ENCODE measurements at places on chromosomes 5 and 9.

- no peak for DNase-seq
These were observed 29.9 kb upstream of the MTMR12 start for GRCh38 chr5:32342656-32343055.

GRCh38 chr9:24824607-24825006, 278.9 kb upstream of the IZUMO3 start:
- no peak for DNase-seq

GRCh38 chr9:34512131-34513078, 10.4 kb downstream of the ENHO start:
- DNase-seq, result no peak

GRCh38 chr9:72537011-72537545, 15.7 kb downstream of the TMC1 start:
- DNase-seq, result no peak

Data from stimulated activated CD8-positive, alpha-beta memory T cell treated with anti-CD3 and anti-CD28 coated beads, Interleukin-4, amount 100 ng/mL, for 4 hours (primary cell).